H1 (cell line): ENCODE measurements at places on chromosomes 4 and X. TPM values are rescaled to one million over a fixed set of nuclear protein-coding genes. Genes with fewer than 3 reads are reported as not detected.

DNA sequence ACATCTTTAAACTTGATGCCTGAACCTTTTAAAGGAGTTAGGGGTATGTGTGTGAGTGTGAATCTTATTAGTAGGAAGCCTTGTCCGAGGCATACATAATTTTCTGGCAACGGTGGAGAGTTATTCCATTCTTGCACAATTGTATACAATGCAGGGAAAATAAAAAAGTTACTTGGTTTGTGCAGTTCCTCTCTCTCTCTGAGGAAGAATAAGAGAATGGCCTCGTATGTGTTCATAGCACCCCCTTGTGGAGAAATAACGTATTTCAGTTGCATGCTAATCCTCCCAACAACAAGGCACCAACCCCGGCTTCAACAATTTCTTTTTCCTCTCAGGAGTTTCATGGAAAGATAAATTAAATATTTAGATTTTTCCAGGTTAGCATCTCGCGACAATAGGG lies 33.7 kb upstream of the FGF13 start:
- no peaks in the 10 kb centered on the region for H3K27me3 ChIP-seq
- H3K4me1 ChIP-seq: no peaks in the 10 kb centered on the region
- H3K27ac ChIP-seq: no peak overlapping the region
- H3K4me3 ChIP-seq: no peak overlapping the region
- no peaks in the 10 kb centered on the region for H3K36me3 ChIP-seq

DNA sequence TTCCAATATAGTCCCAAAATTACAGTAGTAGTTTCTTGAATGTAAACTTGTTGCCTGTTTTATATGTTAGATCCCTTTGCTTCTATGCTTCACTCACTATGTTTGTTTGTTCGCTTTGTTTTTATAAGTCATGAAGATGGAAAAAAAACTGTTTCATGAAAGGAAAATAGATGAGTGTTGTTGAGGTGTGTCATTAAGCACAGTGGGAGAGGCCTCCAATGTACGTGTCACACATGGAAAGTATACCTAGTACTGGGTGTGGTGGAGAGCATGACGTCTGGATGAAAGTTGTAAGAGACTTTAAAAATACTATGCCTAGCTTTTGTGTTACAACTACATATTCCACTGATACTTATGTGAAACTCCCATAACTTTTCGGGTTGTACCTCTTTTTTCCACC lies 28.4 kb downstream of the PLS3 start:
- H3K4me3 ChIP-seq: no peak overlapping the region
- no peaks in the 10 kb centered on the region for H3K36me3 ChIP-seq
- peaks cover 14% of the 10 kb centered on the region; the same call in 1 of the 2 replicates for H3K4me1 ChIP-seq
- H3K27ac ChIP-seq: no peak overlapping the region
- no peak for DNase-seq

DNA sequence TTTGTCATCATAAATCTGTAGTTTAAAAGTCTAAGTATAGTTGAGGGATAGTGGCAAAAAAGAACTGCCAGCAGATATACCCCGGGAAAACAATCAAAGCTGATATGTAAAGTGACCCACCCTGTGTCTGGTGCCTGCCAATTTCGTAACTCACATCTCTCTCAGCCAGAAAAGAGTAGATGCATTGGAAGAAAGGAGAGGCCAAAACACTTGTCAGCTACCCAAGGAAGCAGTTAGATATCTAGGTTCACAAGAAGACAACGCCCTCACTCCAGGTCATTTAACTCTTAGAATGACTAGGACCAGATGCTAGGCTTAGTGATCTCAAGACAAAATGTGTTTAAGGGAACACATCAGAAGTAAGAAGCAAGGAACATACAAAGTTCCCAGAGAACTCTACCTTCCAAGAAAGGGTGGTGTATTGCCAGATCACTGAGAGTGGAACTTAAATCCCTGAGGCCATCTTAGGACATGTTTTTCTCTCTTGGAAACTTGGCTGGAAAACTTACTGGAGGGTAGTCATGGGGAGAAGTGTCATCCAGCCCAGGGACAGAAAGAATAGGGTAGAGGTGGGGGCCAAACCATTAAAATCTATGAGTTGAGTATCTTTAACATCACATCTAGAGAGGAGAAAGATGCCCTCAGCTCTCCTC lies 125.9 kb downstream of the SHISA3 start:
- H3K4me1 ChIP-seq: no peaks in the 10 kb centered on the region
- H3K27ac ChIP-seq: no peak overlapping the region
- no peaks in the 10 kb centered on the region for H3K36me3 ChIP-seq
- DNase-seq: no peak

DNA sequence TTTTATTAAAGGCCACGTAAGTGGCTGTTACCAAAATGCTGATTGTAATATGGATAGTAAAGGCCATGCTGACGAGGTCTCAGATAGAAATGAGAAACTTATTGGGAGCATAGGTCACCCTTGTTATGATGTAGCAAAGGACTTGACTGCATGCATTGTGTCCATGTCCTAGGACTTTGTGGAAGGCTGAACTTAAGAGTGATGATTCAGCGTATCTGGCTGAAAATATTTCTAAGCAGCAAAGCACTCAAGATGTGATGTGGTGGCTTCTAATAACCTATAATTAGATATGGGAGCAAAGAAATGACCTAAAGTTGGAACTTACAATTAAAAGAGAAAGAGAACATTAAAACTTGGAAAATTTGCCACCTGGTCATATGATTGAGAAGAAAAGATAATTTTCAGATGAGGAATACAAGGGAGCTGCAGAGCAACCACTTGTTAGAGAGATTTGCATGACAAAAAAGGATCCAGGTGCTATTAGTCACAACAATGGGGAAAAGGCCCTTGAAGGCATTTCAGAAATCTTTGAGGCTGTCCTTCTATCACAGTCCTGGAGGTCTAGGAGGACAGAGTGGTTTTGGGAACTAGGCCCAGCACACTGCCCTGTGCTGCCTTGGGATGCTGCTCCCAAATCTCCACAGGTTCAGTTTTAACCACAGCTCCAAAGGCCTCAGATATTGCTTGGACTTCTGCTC lies 793.7 kb upstream of the LCORL start:
- H3K4me1 ChIP-seq: no peaks in the 10 kb centered on the region
- no peak overlapping the region for H3K4me3 ChIP-seq
- no peak overlapping the region for H3K27ac ChIP-seq
- H3K36me3 ChIP-seq: peaks cover 5% of the 10 kb centered on the region; the same call in 1 of the 2 replicates

- no peaks in the 10 kb centered on the region for H3K4me1 ChIP-seq
- no peak for DNase-seq
- H3K27ac ChIP-seq: no peak overlapping the region
- H3K4me3 ChIP-seq: no peak overlapping the region
- no peaks in the 10 kb centered on the region for H3K36me3 ChIP-seq
These were observed 80.5 kb downstream of the CASP3 start for GRCh38 chr4:184568770-184569169.

- no peak overlapping the region for H3K27ac ChIP-seq
- H3K36me3 ChIP-seq: no peaks in the 10 kb centered on the region
- H3K4me3 ChIP-seq: no peak overlapping the region
- no peak for DNase-seq
- no peaks in the 10 kb centered on the region for H3K27me3 ChIP-seq
These were observed 179.7 kb upstream of the PRPS2 start for GRCh38 chrX:12611471-12611870.

Gene KIT
- total RNA-seq: 24.8 and 27.7 TPM in 2 replicates
